ENCODE measurements at places on chromosomes 3 and 15. TPM values are rescaled to one million over a fixed set of nuclear protein-coding genes. Genes with fewer than 3 reads are reported as not detected.

DNA sequence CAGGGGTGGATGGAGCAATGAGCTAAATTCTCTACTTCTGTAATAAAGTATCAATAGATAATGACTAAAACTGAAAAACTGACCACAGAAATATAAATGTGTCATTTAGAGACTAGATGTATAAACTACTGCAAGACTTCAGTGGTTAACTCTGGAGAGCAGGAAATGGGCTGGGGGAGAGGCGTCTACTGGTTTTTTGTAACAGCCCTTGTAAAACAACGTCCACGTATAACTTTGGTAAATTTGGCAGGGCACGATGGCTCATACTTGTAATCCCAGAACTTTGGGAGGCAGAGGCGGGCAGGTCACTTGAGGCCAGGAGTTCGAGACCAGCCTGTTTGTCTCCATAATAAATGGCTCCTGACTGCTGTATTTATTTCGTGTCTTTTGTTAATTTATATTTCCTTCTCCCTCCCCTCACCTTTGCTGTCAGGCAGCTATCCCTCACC lies 12.5 kb downstream of the RAB27A start:
- no peaks in the 10 kb centered on the region for H3K27me3 ChIP-seq
- H3K4me3 ChIP-seq, result no peak overlapping the region
- DNase-seq, result no peak
- no peaks in the 10 kb centered on the region for H3K36me3 ChIP-seq

DNA sequence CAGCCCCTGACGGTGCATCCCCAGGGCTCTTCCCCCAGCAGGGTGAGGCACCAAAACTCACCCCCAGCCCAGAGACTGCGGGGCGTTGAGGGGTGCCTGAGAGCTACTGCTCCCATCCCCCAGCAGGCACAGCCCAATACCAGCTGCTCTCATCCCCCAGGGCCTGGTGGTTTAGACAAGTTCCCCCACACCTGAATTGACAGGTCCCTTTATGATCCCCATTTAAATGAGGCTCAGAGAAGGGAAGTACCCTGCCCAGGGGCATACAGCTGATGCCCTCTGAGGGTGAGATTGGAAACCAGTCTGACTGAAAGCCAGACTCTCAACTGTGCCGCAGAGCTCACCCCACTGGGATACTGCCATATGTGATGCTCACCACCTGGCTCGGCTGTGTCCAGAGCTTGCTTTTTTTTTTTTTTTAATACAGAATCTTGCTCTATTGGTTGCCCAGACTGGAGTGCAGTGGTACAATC lies 20.1 kb downstream of the DUSP7 start:
- no peaks in the 10 kb centered on the region for H3K36me3 ChIP-seq
- H3K4me1 ChIP-seq, result no peaks in the 10 kb centered on the region
- DNase-seq, result no peak
- no peaks in the 10 kb centered on the region for H3K27me3 ChIP-seq
- no peak overlapping the region for H3K4me3 ChIP-seq

Gene NANOGP8
- total RNA-seq, result not detected

- no peaks in the 10 kb centered on the region for H3K36me3 ChIP-seq
- no peak overlapping the region for H3K27ac ChIP-seq
- no peaks in the 10 kb centered on the region for H3K4me1 ChIP-seq
- no peaks in the 10 kb centered on the region for H3K27me3 ChIP-seq
- no peak overlapping the region for H3K4me3 ChIP-seq
Observed at GRCh38 chr3:191555037-191555436, 94.1 kb downstream of the PYDC2 start.

DNA sequence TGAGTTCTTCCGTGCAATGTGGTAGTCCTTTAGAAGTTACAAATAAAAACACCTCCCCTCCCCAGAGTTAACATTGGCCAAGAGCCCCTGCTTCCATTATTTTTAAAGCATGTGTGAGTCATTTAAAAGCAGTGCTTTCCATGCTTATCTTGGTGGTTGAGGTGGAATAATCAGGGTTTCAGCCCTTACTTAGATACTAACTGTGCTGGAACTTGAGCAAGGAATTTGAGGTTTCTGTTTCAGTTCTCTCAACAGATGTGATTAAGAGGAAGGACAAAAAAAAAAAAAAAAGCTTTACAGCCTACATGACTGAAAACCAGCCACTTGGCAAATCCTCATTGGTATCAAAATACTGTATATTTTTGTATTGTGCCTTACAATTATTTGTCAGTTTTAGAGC lies 64.5 kb downstream of the CGNL1 start:
- no peaks in the 10 kb centered on the region for H3K27me3 ChIP-seq
- peaks cover 8% of the 10 kb centered on the region for H3K4me1 ChIP-seq
- no peak overlapping the region for H3K4me3 ChIP-seq
- no peak overlapping the region for H3K27ac ChIP-seq
- H3K36me3 ChIP-seq, result no peaks in the 10 kb centered on the region
- no peak for DNase-seq

All from A673 (cell line).